ENCODE measurements at places on chromosomes 5 and 9.

GRCh38 chr9:134568116-134568515 is 73.5 kb upstream of the COL5A1 start:
- no peak for DNase-seq

- no peak for DNase-seq
Measured at GRCh38 chr9:10208691-10209069, 404.1 kb downstream of the PTPRD start.

GRCh38 chr9:133888048-133888808 is 103.9 kb downstream of the VAV2 start:
- DNase-seq, result no peak

DNA sequence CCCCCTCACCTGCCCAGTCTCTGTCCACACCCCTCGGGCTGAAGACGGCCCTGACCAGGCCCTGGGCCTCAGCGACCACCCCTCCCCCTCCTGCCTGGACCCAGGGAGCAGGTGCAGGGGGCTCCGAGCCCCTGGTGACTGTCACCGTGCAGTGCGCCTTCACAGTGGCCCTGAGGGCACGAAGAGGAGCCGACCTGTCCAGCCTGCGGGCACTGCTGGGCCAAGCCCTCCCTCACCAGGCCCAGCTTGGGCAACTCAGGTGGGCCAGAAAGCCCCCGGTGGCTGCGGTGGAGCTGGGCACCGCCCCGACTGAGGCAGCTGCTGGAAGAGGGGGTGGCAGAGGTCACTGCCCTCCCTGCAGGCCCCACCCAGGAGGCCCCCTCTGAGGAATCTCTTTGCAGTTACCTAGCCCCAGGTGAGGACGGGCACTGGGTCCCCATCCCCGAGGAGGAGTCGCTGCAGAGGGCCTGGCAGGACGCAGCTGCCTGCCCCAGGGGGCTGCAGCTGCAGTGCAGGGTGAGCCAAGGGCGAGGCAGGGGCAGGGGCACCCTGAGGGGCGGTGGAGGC is 7.7 kb downstream of the ENTPD8 start:
- no peak for DNase-seq

DNA sequence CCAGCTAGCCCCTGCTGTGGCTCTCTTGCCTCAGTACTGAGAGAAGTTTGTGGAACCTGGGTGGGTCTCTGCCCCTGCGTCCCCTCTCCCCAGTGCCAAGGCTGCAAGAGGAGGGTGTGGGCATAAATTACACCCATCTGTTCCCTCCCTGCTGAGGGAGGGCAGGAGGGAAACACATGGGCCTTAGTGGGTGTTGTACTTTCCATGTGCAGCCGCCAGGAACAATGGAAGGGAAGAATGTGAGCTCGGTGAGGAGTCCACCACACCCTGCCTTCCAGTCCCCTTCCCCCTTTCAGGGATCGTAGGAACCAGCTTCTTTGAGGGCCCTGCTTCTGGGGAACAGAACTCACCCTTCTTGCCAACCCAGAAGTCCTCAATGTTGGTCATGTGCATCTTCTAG is 138.2 kb upstream of the KLF4 start:
- no peak for DNase-seq

GRCh38 chr5:91443761-91444467 is 60.8 kb upstream of the ARRDC3 start:
- DNase-seq, result peak; percentile 23

- DNase-seq, result peak; percentile 63
Measured at GRCh38 chr5:10227379-10227778, 22.3 kb downstream of the ATPSCKMT start.

DNA sequence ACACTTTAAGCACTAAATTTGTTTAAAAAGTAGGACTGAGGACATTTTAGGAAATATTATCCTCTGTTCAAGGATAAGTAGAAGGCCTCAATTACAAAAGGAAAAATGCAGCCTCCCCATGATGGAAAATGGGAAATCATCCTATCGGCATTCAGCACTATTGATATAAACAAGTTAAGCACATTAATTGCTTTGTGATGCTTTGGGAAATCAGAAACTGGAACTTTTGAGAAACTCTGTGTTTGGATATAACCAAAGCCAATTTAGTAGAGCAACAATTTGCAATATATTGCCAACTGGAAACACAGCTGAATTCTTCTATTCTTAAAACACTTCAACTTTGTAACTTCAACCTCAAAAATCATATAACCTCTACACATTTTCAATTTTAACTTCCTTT is 65.2 kb upstream of the PTGER4 start:
- no peak for DNase-seq

DNA sequence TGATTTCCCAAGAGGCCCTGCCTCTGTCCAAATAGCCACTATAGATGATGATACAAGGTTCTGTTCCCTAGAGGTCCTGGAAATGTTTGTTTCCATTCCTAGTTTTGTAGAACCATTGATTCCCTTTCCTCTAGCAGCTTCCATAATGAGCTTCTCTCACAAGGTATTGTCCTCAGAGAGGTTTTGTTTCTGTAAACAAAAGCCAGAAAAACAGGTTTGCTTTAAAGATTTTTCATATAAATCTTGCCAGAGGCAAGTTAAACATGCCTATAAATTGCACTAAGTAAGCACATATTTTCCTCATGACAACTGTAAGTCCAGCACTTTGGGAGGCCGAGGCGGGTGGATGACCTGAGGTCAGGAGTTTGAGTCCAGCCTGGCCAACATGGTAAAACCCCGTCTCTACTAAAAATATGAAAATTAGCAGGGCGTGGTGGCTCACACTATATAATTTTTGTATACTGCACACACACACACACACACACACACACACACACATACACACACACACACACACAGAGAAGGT is 1787.7 kb downstream of the EFNA5 start:
- DNase-seq, result no peak

GRCh38 chr5:1732945-1733344 is 66.7 kb downstream of the MRPL36 start:
- DNase-seq, result no peak

DNA sequence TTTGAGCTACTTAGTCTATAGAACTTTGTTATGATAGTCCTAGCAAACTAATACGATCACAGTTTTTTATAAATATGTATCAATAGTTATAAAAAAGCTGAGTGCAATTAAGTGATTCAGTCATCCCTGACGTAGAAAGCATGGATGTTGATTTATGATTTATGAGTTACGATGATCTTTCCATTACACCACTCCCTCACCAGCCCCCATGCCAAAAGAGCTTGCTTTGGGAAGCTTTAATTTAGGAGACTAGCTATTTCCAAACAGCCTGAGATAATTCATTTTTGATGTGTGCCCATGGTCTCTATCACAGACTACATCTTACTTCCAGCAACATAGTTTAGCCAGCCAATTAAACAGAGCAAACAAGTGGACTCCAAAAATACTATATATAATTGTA is 256.8 kb downstream of the GABRG2 start:
- DNase-seq, result no peak

GRCh38 chr5:101955891-101956290 is 340.2 kb downstream of the SLCO4C1 start:
- no peak for DNase-seq

GRCh38 chr5:167332309-167332708 is 959.1 kb upstream of the WWC1 start:
- no peak for DNase-seq

DNA sequence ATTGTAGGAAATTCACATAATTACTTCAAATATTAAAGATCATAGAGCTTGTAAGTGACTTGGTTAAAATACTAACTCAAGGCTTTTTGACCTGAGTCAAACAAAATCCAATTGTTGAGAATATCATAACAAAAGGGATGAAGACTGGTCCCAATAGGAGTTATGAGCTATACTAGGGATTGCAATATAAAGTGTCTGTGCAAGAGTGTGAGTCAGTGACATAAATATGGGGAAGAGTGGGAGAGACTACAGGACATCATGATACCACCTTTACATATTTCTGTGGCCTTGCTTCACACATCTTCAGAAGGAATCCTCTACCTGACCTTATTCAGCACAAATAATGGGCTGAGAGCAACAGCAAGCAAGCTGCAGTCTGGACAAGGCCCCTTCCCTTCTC is 180.9 kb upstream of the SLC24A2 start:
- DNase-seq, result peak; percentile 14

- DNase-seq, result no peak
Measured at GRCh38 chr5:14995229-14995628, 123.7 kb upstream of the ANKH start.

- no peak for DNase-seq
Measured at GRCh38 chr9:2771661-2772060, 54.4 kb downstream of the KCNV2 start.

DNA sequence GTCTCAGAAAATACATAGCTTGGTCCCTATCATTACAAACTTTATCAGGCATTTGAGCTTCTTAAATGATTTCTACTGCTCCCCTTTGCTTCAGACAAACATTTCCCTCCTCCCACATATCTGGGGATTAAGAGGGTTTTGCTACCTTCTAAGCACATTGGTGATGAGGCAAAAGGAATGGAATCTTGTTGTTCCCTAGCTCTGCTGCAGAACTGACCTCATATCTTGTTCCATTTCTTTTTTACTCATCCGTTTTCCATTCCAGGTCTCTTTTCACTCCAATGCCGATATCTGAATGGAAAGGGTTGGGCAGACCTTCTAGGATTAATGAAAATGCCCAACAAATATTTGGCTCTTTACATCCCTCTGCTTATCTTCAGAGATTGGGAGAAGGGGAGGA is 444.6 kb downstream of the ZNF608 start:
- DNase-seq, result peak; percentile 82

DNA sequence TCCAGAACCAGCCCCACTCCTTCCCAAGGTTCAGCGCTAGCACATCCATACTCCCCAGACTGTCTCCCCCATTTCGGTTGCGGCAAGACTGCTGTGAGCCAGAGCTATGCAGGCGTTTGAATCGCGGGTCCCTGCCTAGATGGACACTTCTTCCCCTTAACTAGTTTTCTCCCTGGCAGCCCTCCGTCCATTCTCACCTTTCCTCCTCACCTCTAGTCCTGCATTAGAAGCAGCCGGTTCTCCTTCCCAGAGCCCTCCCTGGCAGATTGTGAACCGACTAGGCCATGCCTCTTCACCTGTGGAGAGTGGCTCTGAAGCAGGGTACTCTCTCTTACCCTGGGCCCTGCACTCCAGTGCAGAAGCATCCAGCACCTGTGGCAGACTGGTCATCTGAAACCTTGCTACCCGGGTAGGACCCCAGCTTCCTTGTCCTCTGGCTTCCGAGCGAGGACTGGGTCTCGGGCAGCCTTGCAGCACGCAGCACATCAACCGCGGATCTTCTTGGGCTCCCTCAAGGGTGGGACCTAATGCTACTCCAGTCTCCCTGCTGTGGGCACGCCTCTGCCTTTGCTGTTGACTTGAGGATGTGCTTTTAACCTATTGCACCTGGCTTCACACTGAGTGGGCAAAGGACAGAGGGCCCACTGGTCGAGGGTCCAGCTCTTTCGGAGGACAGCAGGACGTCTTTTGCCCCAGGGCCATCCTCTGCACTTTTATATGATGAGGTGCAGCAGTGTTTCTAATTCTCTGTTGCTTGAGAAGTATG is 183.6 kb downstream of the AOPEP start:
- no peak for DNase-seq
